D341Med (cell line): ENCODE measurements at places on chromosomes 7 and 10.

DNA sequence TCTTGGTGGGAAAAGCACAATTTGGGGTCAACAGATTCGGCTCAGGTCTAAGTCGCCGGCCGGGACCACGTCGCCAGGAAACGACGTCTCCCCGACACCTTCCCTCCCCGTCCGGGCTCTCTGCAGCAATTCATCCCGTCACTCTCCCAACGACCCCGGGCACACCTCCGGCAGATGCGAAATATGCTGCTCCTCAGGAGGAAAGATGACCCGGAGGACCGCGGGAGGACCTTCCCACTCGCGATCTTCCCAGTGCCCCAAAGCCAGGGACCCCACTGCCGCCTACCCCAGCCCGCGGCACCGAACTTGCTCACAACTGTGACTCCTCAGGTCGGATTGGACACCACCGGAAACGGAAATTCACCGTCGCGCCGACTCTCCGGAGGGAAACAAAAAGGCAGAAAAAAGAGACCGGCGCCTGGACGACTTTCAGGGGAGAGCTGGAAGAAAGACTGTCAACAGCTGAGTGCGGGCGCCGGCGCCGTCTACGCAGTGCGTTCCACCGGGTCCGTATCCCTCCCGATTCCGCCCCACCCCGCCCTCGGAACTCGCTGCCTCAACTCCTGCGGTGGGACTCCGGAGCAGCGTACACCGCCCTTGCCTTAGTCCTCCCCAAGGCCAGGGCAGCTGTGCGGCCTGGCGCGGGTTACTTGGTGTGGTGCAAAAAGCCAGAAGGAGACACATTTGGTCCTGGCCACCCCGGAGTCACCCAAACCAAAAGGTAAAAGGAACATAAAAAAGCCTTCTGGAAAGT lies 13.8 kb upstream of the SEC24C start:
- DNase-seq, result peak; percentile 75

- DNase-seq, result no peak
Measured at GRCh38 chr7:117567781-117568180, 88.0 kb downstream of the CFTR start.

GRCh38 chr7:46600340-46600739 lies 679.3 kb upstream of the IGFBP3 start:
- no peak for DNase-seq

DNA sequence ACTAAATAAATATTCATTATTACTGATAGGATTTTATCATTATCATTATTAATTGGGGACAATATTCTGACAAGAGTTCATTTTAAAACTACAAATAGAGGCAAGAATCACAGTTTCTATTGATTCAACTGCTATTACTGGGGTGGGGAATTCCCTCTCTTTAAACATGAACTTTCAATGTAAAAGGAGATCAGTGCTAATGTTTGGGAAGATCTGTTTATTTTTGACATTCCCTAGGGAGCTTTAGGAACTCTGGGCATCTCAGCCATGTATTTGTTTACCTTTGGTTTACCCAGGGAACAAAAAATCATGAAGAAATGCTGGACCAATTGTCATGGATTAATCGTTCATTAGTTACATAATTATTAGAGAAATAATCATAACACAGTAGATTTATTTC lies 443.2 kb upstream of the AKR1E2 start:
- DNase-seq, result no peak

DNA sequence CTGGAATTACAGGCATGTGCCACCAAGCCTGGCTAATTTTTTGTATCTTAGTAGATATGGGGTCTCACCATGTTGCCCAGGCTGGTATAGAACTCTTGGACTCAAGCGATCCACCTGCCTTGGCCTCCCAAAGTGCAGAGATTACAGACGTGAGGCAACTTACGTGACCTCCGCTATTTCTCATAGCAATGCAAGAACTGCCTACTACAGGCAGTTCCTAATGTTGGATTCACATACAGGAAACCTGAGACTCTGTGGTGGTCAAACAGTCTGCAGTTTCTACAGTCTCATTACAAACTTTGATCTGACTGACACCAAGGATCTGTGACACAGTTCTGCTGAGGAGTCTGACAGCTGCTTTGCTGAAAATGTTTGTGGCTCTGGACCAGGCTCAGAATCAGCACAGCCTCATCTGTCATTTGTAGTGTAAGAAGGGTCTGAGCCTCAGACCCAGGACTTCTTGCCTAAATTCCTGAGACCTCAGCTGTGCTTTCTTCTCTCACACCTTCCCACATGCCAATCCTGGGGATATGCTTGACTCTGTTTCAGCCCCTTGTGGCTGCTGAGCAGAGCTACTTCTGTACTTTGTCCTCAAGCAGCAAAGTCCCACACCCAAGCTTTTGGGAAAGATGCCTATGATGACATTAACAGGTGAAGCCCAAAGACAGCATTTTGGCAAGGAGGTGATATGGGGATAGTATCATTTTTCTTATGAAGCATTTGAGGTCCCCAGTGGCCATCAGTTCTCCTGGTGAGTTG lies 48.0 kb upstream of the CYP2C9 start:
- DNase-seq, result no peak

DNA sequence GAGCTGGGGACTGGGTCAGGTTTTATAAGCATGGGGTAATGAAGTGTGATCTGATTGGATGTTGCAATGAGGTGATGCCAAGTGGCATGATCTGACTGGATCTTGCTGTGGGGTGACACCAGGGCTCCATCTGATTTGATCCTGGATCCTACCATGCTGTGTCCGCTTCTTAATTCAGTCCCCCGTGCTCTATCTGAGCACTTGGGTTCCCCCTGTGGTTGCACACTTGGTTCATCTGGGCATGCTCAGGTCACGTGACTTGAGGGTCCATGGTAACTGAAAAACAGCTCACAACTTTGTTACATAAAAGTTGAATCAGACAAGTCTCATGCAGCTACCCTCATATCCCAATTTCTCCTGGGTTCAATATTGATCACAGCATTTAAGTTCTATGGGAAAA lies 448.6 kb upstream of the NRP1 start:
- DNase-seq, result no peak

- DNase-seq, result no peak
Measured at GRCh38 chr7:74027683-74028320, at the start of gene ELN. ELN (plus strand) TSS chr7:74028173; CDS start chr7:74028188, 15 bp downstream.

DNA sequence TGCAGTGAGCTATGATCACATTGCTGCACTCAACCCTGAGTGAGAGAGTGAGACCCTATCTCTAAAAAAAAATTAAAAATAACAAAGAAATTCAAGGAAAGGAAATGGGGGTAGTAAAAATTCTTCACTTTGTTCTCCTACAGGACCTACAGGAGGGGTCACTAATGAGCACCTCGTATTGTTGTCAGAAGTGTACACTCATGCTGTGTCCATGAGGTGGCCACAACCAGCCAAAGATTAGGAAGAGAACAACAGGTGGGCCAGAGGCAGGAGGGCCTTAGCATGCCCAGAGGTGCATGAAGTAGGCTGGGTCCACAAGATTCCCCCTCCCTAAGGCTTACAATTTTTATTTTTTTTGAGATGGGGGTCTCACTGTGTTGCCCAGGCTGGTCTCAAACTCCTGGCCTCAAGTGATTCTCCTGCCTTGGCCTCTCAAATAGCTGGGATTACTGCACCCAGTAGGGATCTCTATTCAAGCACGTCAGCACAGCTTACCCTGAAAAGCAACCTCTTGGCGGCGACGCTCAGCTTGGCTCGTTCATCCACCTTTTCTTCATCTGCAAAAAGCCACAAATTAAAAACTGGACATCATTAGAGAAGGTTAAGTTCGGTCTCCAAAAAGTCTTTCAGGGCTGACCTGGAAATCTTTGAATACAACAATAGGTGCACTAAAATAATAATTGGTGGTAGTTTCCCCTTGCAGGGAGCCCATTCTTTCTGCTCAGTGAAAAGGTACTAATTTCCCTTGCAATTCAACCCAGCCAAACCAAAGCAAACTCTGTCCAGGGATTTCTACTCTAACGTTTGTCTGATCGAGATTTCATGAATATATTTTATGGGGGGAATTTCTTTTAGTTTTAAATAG lies 104.4 kb downstream of the SVIL start:
- DNase-seq, result no peak

- no peak for DNase-seq
Measured at GRCh38 chr7:11527707-11528106, 304.3 kb downstream of the THSD7A start.

- no peak for DNase-seq
Measured at GRCh38 chr7:23295401-23295697, 3.8 kb upstream of the MALSU1 start.

GRCh38 chr7:123282181-123282580 lies 82.4 kb upstream of the SLC13A1 start:
- DNase-seq, result no peak

DNA sequence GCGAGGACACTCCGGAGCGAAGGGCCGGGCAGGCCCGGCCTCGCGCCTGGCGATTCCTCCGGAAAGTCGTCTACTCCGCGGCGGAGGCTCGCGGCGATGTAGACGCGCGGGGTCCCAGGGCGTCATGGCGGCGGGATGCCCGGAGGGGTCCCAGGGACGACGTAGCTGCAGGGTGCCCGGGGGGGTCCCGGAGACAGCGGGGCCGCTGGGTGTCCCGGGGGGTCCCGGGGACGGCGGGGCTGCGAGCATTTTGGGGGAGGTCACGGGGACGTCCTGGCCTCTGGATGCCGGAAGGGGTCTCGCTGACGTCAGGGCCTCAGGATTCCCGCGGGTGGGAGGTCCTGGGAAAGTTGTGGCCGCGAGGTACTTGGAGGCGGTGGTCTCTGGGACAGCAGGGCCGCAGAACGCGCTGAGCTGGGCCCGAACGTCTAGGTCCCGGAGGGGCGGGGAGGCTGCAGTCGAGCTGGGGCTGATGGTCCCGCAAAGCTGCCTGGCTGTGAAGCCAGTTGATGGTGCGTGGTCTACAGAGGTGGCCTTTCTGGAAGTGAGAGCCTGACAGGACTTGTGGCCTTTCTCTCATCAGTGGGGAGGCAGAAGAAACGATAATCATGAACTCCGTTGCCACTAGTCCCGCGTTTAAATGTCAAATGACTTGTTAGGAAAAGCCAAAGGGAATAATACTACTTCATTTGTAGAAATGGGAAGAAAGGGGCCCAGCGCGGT lies 637 bp downstream of the HSPA14 start:
- DNase-seq, result peak; percentile 65
